ENCODE measurements at places on chromosomes 1 and 21.

- DNase-seq, result no peak
Measured at GRCh38 chr1:179366093-179366800, 476 bp downstream of the AXDND1 start.

GRCh38 chr1:79808816-79809475, 802.4 kb upstream of the ADGRL4 start:
- no peak for DNase-seq

GRCh38 chr1:54309631-54310366, 96.4 kb downstream of the SSBP3 start:
- DNase-seq, result no peak

DNA sequence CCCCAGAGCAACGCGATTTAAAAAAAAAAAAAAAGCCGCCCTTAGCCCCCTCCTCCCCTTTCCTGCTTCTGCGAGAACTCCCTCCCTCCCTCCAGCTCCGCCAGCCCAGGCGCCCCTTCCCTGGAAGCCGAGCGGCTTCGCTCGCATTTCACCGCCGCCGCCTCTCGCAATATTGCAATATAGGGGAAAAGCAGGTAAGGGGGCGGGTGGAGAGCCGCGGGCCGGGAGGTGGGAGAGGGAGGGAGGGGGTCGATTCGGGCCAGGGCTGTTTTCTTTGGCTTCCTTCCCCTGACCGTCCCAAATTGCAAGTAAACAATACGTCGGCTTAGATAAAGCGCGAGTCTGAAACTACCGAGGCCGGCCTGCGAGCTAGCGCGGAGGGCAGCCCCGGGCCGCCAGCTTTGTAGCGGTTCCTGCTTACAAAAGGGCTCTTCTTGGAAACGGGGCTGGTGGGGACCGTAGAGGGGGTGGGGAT, 408 bp downstream of the LMO4 start:
- no peak for DNase-seq

- DNase-seq, result no peak
Measured at GRCh38 chr1:169853341-169853740, 40.4 kb downstream of the SCYL3 start.

DNA sequence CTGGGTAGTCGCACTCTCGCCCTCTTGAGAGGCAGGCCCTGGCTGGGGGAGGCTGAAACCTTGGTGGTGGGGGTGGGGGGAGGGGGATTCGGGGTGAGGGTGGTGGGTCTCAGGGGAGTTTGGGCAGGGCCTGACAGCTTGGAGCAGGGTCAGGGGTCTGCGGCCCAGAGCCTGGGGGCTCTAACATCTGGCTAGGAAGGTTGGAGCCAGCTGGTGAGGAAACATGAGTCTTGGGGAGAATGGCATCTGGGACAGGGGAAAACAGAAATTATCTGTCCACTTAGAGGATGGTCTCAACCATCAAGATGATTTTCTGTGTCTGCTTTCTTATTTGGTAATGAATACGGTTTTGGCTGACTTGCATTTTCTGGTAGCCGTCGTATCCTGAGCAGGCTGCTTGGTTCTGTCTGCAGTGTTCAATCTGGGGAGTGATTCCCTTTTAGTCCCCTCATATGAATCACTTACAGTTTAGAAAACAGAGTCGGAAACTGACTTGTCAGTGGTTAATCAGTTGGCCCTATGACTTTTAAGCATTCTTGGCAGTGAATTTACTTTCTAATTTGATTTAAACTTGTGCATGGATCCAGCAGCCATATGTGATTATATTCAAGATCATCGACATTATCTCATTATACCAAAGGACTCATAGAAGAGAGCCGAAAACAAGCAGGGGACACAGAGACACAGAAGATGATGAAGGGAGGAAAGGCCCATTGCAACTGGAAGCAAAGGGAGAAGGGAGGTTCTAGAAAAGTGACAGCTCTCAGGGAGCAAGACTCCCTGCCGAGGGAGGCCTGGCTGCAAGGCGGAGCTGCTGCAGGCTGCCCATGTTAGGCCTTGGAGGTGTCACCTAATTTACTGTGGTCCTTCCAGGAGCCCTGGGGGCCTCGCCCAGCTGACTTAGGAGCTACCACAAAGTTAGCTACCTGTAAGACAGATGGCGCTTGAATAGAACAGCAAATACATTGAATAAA, 237.6 kb downstream of the SDCCAG8 start:
- no peak for DNase-seq

DNA sequence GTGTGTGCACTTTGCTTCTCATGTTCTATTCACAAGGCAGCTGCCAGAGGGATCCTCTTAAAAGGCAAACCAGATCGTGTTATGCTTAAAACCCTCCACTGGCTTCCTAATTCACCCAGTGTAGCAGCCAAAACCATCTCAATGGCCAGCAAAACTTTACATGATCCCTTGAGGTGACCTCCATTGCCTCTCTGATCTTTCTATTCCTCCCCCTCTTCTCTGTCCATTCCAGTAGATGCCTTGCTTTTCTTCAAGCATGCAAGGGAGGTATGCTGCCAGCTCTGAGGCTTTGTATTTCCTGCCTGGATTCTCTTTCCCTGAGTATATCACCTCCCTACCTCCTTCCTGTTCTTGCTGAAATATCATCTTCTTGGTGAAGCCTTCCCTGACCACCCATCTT, 93.2 kb upstream of the KCNK2 start:
- DNase-seq, result no peak

Data from thoracic aorta (tissue), 2 donors.